ENCODE measurements at places on chromosomes 7 and 10. TPM values are rescaled to one million over a fixed set of nuclear protein-coding genes. Genes with fewer than 3 reads are reported as not detected.

The SMKR1 gene
- not detected for total RNA-seq

The ADAM22 gene
- total RNA-seq: 1.5 TPM

The SNX10 gene
- total RNA-seq: 5.4 TPM

The ANKRD16 gene
- total RNA-seq: 4.9 TPM

The TSPAN12 gene
- total RNA-seq: 9.8 TPM

The IFIT1B gene
- not detected for total RNA-seq

The TYW1B gene
- 1.8 TPM for total RNA-seq

- H3K36me3 ChIP-seq: no peaks in the 10 kb centered on the region
- no peak overlapping the region for H3K4me3 ChIP-seq
- H3K27ac ChIP-seq: no peak overlapping the region
- H3K27me3 ChIP-seq: no peaks in the 10 kb centered on the region
- no peak for DNase-seq
Measured at GRCh38 chr7:23175938-23176337, 5.9 kb upstream of the NUP42 start.

GRCh38 chr7:110486549-110486948 is 604.4 kb upstream of the LRRN3 start:
- H3K4me1 ChIP-seq: no peaks in the 10 kb centered on the region
- no peak overlapping the region for H3K4me3 ChIP-seq
- H3K27ac ChIP-seq: no peak overlapping the region
- no peaks in the 10 kb centered on the region for H3K27me3 ChIP-seq
- no peaks in the 10 kb centered on the region for H3K36me3 ChIP-seq
- no peak for DNase-seq

DNA sequence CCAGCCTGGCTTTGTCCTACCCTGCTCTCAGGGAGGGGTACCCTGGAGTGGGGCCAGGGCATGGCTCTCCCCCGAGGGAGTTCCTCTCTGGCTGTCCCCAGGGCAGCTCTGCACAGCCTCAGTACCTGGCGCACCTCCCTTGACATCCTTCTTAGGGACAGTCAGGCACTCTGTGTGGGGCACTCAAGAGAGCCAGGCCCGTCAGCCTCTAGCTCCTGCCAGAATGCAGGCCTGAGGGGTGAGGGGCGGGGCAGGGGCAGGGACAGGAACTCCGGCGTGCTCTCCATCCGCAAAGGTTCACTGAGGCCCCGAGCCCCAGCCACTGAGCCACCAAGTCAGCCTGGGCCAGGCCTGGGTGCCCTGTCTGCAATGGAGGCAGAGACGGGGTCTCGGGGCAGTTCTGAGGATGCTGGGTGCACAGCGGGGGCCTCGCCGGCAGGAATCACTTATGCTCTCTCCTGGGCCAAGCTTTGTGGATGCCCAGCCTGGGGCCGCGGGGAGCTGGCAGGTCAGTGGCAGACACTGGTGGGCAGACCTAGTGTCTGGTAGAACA is 10.1 kb downstream of the LIMK1 start:
- no peak overlapping the region for H3K4me3 ChIP-seq
- H3K27ac ChIP-seq: peak overlapping the region; percentile 86
- no peaks in the 10 kb centered on the region for H3K27me3 ChIP-seq
- H3K4me1 ChIP-seq: peaks cover 45% of the 10 kb centered on the region
- peaks cover 8% of the 10 kb centered on the region for H3K36me3 ChIP-seq

- H3K4me1 ChIP-seq: no peaks in the 10 kb centered on the region
- no peaks in the 10 kb centered on the region for H3K27me3 ChIP-seq
- H3K4me3 ChIP-seq: no peak overlapping the region
- H3K27ac ChIP-seq: no peak overlapping the region
- peaks cover 3% of the 10 kb centered on the region for H3K36me3 ChIP-seq
- DNase-seq: no peak
Measured at GRCh38 chr7:128809363-128809762, 17.6 kb downstream of the CCDC136 start.

DNA sequence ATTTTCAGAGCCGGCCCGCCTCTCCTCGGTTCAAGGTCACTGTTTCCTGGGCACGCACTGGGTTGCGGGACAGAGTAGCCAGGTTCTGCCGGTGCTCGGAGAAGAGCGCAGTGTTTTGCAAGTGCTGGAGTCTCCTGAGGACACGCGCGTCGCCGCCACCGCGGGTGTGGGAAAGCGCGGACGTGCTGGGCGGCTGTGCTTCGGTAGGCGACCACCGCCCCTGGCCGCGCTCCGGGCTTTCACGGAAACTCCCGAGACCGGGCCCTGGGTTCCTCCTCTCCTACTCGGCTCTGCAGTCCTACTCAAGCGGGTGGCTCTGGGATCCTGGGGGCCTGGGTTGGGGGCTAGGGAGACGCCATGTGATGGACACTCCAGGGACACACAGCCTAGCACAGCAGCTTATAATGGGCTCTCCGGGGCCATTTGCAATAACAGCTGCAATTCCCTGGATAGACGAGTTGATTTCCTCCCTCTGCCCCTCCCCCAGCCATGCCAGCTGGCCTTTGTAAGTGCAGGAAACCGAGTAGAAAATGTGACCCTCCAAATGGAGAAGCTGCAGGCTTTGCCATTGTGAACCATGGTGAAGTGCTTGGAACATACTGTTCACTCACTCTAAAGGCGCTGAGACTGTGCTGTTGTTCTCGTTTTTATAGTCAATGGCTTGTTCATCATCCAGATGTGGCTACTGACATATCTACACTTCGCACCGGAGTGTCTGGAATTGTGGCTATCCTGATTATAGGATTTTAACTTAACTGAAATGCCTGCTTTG is 2.1 kb downstream of the FRAT1 start:
- peaks cover 8% of the 10 kb centered on the region for H3K4me1 ChIP-seq
- no peak for DNase-seq
- H3K4me3 ChIP-seq: no peak overlapping the region
- no peak overlapping the region for H3K27ac ChIP-seq
- H3K36me3 ChIP-seq: no peaks in the 10 kb centered on the region
- H3K27me3 ChIP-seq: peaks cover 29% of the 10 kb centered on the region

DNA sequence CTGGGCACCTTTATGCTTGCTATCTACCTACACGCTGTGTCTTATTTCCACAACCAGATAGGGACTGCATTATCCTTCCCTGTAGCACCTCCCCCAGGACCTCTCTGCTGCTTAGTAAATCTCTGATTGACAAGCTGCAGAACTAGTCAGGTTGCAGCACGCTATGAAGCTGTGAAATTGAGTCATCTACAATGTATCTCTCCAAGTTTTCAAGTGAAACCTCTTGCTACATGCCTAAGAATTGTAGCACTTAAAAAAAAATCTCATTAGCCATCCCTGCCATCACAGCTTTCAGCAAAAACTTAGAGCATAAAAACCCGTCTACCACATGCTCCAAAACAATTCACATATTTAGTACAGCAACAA is 69.7 kb upstream of the FGFR2 start:
- DNase-seq: peak; percentile 68
- no peaks in the 10 kb centered on the region for H3K36me3 ChIP-seq
- peaks cover 11% of the 10 kb centered on the region for H3K4me1 ChIP-seq
- H3K27me3 ChIP-seq: no peaks in the 10 kb centered on the region
- H3K4me3 ChIP-seq: no peak overlapping the region

DNA sequence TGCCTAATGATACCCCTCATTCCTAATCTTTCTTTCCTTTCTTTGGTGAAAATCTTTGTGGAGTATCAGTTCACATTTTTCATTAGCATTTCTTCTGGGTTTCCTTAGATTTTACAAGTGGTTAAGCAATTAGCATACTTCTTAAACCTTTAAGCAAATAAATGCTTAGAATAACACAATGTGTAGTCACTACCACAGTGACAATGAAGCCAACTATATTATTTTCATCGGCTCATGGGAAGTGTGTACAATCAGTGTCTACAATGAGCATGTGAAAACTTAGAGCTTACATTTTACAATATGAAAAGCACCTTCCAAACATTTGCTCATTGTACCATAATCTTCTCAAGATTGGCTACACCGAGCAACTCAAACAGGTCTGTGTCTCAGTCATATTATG is 176.2 kb upstream of the PLXNA4 start:
- H3K4me1 ChIP-seq: peaks cover 14% of the 10 kb centered on the region
- H3K27ac ChIP-seq: peak overlapping the region; percentile 14
- peak; percentile 80 for DNase-seq
- H3K36me3 ChIP-seq: no peaks in the 10 kb centered on the region
- no peak overlapping the region for H3K4me3 ChIP-seq
- H3K27me3 ChIP-seq: no peaks in the 10 kb centered on the region

- H3K36me3 ChIP-seq: no peaks in the 10 kb centered on the region
- H3K27me3 ChIP-seq: no peaks in the 10 kb centered on the region
- DNase-seq: no peak
- no peak overlapping the region for H3K4me3 ChIP-seq
- H3K4me1 ChIP-seq: peaks cover 3% of the 10 kb centered on the region
- H3K27ac ChIP-seq: no peak overlapping the region
Measured at GRCh38 chr7:150434240-150434639, 16.2 kb upstream of the GIMAP8 start.

DNA sequence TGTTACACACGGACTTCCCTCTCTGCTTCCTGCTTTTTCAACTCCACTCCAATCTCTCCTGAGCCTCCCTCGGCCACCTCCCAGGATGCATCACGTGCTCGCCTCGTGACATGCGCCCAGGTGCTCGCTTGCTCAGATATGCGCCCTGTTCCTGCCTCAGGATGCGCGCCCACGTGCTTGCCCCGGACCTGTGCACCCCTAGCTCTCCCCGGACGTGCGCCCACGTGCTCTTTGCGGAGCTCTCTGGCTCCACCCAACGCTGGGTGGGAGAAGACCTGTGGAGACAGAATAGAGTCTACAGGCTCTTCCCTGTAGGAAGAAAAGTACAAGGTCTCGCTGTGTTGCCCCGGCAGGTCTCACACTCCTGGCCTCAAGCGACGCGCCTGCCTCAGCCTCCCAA is 23.1 kb downstream of the PARD3 start:
- no peaks in the 10 kb centered on the region for H3K27me3 ChIP-seq
- H3K36me3 ChIP-seq: no peaks in the 10 kb centered on the region
- no peak overlapping the region for H3K27ac ChIP-seq
- DNase-seq: no peak

DNA sequence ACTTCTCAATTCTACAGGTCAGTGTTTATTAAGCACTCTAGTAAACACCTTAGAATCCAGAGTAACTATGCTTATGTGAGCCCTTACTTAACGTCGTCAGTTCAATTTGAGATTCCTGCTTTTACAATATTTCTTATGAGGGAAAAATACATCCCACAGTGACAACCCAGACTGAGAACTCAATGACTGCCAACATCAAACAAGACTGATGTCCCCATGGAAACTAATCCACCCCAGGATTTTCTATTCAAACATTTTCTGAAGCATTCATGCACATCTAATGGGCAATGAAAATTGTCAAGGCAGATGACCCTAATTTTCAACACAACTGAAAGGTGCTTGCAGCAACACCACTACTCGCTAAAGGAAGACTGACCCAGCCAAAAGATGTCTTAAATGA is 67.0 kb downstream of the ATE1 start:
- DNase-seq: no peak
- H3K4me1 ChIP-seq: no peaks in the 10 kb centered on the region
- H3K36me3 ChIP-seq: no peaks in the 10 kb centered on the region
- H3K4me3 ChIP-seq: no peak overlapping the region
